Globus pallidus (tissue), 1 donor: ENCODE measurements at places on chromosomes 12 and 14.

GRCh38 chr12:47777741-47778558, 4.9 kb downstream of the SLC48A1 start:
- peak; percentile 99 for DNase-seq

- DNase-seq, result no peak
These were observed 110.2 kb downstream of the PLXNC1 start for GRCh38 chr12:94258593-94258992.

- DNase-seq, result peak; percentile 33
These were observed 1.1 kb downstream of the GPHN start for GRCh38 chr14:66508846-66509621.

- no peak for DNase-seq
These were observed 23.9 kb downstream of the LRRK2 start for GRCh38 chr12:40248585-40249297.
